ENCODE measurements at places on chromosomes 5 and 9.

GRCh38 chr9:75175395-75175794 lies 87.1 kb downstream of the OSTF1 start:
- DNase-seq: no peak

DNA sequence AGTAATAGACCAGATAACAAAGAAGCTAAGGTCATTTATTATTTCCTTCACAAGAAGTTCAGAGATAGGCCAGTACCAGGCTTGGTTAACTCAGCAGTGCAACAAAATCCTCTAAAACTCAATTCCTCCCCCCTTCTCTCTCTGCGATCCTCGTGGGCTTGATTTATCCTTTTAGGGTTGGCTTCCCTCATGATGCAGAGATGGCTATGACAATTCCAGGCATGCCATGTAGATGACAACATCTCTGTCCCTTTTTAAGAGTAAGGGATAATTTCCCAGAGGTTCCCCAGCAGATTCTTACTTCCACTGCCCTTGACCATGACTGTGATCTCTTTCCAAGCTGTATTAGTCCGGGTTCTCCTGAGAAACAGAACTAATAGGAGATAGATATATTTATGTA lies 28.7 kb upstream of the DAP start:
- DNase-seq: no peak

DNA sequence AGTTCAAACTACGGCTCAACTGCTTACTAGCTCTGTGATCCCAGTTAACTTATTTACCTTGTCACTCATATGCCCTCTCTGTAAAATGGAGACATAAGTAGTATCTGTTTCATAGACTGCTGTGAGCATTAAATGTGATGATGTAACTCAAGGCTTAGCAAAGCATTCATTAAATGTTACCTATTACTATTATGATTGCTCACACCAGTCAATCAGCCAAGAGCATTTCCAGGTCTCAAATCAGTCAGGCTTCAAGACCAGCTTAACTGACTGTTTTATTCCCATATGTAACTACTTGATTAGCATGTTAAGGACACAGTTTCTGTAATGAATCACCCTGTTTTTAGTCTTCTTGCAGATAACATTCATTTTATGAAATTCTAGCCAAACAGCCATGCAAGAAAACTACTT lies 413.3 kb downstream of the MLLT3 start:
- no peak for DNase-seq

GRCh38 chr9:81683704-81684103 lies 5.6 kb downstream of the TLE1 start:
- no peak for DNase-seq

GRCh38 chr5:60701321-60701968 lies 1.5 kb upstream of the DEPDC1B start:
- no peak for DNase-seq

GRCh38 chr5:54362992-54363625 lies 52.7 kb upstream of the ARL15 start:
- no peak for DNase-seq

DNA sequence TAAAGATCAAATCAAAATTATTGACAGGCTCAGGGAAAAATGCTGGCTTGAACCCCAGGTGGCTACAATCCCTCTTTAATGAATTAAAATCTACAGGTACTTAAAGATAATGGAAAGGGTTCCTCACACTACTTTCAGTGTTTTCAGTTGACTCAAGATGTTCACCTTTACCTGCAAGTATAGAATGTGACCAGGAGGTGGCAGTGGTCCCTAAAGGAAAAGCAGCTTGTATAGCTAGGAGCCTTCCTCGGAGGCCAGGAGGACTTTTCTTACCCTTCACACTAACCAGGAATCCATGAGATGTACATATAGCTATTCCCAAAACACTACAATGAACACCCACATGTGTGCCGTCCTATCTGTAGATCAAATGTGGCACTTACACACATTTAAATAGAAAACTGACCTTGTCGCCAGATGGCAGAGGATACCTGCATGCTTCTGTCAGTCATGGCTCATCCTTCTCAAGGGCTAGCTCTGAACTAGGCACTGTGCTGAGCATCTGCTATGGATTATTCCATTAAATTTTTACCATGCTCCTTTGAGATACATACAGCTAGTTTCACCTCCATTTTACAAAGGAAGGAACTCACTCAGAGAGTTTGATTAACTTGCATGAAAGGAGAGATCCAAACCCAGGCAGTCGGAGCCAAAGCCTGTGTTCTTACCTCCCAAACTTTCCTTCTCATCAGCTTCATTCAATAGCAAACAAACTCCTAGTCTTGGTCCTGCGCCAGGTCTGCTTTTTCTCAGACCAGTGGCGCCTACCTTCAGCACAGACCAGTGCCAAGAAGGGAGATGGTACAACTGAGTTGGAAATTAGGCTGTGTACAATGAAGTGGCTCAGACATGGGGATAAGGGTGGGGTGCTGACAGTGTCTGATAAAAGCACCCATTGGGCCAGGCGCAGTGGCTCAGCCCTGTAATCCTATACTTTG lies 24.5 kb downstream of the C9orf152 start:
- DNase-seq: peak; percentile 33

DNA sequence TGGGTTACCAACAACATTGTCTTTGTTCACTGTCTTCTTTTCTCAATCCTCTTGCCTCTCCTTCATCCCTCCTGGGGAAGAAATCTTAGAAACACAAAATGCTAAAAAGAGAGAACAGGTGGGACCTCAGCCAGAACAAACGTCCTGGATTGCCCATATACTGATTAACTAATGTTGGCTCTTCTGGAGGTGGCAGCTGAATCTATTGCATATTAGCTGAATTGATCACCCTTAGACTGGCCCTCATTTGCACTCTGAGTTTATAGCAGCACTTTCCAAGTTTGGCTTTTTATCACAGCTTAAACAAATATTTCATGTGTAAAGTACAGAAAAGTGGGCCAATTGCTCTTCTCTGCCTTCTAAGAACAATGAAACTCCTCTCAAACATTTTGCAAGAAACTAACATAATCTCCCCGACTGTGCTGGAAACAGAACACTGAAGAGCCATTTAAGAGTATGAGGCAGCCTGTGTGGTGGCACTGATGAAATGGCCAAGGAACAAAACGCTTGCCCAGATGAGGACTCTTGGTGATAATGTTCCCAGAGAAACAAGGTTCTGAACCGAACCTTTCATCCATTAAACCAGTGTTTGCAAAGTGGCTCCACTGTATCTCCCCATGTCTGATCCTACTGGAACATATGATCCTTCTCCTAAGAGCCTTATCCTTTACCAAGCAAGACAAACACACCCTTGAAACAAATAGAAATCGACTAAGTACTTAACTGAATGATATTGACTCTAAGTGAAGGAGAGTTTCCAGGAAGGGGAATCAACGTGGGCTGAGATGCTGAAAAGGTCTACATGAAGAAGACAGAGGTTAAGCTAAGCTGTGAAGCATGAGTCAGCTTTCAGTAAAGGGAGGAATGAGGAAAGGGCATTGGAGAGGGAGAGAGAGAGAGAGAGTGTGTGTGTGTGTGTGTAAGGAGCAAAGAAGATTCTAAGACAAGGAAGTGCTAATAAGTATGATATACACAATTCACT lies 83.2 kb upstream of the LIFR start:
- DNase-seq: no peak
